ENCODE measurements at places on chromosomes 11 and 22.

- DNase-seq, result peak; percentile 59
Measured at GRCh38 chr11:44316659-44317240, 6.8 kb upstream of the ALX4 start.

DNA sequence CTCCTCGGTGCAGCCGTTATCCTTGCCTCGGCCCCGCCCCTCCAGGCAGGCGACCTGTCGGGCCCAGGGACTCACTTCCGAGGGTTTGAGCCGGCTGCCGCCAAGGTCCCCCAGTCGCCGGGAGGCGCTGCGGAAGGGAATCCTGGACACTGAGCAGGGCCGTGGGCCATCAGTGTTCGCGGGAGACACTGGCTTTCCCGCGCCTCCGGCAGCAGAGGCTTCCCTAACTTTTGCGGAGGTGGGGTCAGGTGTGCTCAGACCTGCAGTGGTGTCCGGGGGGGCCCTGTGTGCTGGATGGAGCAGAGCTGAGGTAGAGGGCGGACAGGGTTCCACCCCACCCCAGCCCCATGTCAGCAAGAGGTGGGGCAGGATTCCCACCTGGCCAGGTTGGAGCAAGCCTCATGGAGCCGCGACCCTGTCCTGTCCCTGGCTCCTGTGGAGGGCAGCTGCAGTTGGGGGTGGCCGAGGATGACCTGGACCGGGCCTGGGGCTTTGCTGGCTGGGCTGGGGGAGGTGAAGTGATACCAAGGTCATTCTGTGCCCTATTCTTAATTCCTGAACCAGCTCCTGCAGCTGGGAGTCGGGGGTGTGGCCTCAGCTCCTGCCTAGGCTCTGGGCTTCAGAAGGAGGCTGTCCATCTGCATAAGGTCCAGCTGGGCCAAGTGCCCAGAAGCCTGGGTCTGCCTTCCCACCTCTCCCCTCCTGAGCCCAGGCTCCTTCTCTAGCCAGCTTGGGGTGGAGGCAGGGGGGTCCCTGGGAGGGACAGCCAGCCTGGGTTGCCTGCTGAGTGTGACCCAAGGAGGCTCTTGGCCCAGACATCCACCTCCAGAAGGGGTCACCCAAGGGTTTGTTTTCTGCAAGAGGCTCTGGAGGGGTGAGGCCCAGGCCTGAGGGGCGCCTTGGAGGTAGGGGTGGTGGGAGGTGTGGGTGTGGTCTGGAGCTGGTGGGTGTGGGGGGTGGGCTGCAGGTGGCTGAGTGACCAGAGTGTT is 8.4 kb downstream of the TSPAN4 start:
- peak; percentile 12 for DNase-seq

- DNase-seq, result peak; percentile 24
Measured at GRCh38 chr22:19970479-19971275, 29.1 kb upstream of the TXNRD2 start.

GRCh38 chr11:74826901-74827300 is 78.3 kb downstream of the RNF169 start:
- no peak for DNase-seq

DNA sequence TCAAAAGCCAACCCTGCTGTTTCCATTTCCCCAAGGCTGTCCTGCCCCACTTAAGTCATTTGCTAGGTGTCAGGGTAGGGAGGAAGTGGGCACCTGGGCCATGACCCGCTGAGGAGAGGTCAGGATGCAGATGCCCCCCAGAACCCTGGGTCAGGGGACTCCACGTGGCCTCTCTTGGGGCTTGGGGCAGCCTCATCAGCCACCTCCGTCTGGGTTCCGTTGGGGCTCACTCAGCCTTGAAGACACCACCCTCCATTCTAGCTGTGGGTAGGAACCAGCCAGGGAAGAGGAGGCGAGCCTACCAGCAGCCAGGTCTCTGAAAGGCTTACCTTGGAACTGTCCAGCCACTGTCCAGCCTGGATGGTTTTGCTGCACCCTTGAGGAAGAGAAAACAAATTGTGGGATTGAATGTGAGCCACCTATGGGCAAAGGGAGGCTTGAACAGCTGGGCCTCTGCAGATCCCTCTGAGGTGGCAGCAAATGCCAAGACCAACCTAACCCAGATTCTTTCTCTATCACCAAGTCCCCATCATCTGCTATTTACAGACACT is 2.5 kb downstream of the APOL4 start:
- no peak for DNase-seq
